Stomach (tissue), 19 donors: ENCODE measurements at places on chromosomes 16 and 17. TPM values are rescaled to one million over a fixed set of nuclear protein-coding genes. Genes with fewer than 3 reads are reported as not detected.

DNA sequence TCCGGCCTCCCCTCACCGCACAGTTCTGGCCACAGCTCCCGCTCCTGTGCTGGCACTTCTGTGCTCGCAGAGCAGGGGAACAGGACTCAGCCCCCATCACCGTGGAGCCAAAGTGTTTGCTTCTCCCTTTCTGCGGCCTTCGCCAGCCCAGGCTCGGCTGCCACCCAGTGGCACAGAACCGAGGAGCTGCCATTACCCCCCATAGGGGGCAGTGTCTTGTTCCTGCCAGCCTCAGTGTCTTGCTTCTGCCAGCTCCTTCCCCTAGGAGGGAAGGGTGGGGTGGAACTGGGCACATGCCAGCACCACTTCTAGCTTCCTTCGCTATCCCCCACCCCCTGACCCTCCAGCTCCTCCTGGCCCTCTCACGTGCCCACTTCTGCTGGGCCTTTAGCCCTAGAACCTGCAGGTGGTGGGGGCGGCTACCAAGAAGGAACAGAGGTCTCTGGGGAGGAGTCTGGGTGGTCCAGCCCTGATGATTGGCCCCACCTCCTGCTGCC is 645 bp upstream of the ELMO3 start:
- peak; percentile 76 for DNase-seq

DNA sequence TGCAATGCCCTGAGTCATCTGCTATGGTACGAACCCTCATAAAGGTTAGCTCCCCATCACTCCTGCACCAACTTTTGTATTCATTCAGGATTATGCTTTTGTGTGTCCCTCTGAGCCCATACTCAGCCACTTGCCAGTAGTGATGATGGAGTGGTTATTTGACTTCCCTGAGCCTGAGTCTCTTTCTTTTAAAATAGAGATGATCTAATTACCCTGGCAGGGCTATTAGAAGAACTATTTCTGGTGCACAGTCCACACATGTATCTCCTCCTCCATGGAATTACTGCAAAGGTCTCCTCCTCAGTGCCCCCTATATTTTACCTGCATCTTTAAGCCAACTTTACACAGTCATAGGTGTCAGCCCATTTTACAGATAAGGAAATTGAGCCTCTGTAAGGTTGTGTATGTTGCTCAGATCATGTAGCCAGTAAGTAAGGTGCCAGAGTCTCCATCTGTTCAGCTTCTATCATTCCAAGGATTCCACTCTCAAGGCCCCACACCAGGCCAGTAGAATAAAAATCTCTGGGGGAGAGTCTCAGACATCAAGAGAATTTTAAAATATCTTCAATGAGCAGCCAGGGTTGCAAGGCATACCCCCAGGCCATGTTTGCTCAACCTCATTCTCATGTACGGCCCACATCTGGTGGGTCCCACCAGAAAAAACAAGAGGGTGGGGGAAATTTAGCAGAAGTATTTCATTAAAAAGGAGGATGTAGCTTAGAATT is 333.7 kb upstream of the HSBP1 start:
- no peak for DNase-seq

DNA sequence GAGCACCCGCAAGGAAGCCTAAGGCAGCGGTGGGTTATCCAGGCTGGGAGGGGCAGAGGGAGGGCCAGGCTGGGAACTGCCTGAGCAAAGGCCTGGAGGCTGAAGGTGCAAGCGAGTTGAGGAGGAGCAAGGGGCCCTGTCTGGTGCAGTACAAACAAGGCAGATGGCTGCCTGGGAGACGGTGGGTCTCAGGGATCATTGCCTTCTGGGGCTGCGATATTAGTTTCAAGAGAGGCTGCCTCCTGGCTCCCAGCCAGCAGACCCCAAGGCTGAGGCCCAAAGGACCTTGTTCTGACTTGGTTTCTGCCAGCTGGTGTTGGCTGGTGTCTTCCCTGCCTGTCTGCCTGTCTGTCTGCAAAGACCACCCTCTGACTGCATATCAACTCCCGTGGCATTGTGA is 154.0 kb downstream of the IRF8 start:
- DNase-seq = no peak

RDM1 gene
- not detected for total RNA-seq
